ENCODE measurements at places on chromosomes 11 and 22.

GRCh38 chr11:123093739-123094138 is 31.8 kb upstream of the HSPA8 start:
- no peak for DNase-seq

DNA sequence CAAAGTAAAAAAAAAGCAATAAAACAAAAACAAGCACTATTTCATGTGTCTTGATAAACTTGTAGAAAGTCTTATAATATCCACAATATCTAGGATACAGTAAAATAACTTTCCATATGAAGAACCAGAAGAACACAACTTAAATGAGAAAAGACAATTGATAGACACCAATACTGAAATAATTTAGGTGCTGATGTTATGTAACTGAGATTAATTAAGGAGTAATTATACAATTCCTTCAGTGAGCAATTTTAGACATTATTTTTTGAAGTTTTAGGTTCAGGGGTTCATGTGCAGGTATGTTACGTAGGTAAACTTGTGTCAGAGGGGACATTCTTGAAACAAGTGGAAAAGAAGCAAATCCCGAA is 88.3 kb upstream of the VPREB1 start:
- no peak for DNase-seq

GRCh38 chr11:116035977-116036376 is 531.8 kb upstream of the CADM1 start:
- DNase-seq, result peak; percentile 62

- DNase-seq, result peak; percentile 34
Measured at GRCh38 chr11:20156280-20156875, 3.9 kb downstream of the DBX1 start.

- DNase-seq, result no peak
Measured at GRCh38 chr11:6027501-6027900, 3.1 kb downstream of the OR56A1 start.

GRCh38 chr11:76206327-76207081 is at the start of gene WNT11:
WNT11 (minus strand) TSS chr11:76206502; CDS start chr11:76206407, 95 bp downstream.
- DNase-seq, result peak; percentile 90

DNA sequence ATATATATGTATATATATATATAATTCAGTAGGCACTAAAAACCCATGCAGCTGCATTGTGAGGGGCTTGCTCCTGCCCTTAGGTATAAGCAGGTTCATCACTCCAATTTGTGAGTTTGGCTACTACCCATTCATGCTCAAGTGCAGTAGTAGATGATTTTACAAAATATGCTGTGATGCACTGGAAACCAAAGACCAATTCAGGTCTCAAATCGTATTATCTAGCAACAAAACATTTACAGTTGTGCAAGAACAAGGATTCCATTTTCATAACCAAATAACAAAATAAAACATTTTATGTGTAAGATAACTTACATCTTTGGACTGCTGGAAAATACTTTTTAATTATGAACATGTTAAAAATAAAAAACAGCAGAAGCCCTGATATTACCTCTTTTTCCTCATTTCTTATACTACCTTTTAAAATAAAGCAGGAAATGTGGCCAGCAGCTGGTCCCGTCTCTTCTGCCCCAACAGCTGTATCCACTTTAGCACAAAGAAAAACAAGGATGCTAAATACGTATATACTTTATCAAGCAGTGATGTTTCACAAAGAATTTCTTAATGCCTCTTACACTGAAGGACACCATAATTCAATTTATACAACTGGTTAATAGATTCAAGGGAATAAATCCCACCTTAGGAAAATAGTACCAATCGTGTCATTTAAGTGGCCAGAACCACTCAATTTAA is 2.8 kb downstream of the CREBZF start:
- DNase-seq, result no peak

DNA sequence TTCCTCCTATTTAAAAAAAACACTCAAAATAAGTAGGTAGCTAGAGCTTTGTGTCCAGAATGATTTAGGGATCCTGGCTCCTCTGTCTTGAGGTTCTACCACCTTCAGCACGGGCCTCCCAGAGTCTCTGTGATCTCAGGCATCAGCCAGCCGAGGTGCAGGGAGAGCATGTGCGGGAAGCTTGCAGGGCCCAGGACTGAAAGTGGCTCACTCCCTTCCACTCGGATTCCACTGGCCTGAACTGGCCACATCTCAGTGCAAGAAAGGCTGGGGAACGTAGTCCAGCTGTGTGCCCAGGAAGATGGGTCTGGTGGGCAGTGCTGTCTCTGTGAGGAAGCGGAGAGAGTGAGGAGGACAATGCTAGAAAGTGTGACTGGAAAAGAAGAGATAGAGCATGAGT is 68.3 kb upstream of the MYOD1 start:
- DNase-seq, result no peak

GRCh38 chr11:11374358-11375148 is 21.5 kb upstream of the CSNK2A3 start:
- DNase-seq, result no peak

DNA sequence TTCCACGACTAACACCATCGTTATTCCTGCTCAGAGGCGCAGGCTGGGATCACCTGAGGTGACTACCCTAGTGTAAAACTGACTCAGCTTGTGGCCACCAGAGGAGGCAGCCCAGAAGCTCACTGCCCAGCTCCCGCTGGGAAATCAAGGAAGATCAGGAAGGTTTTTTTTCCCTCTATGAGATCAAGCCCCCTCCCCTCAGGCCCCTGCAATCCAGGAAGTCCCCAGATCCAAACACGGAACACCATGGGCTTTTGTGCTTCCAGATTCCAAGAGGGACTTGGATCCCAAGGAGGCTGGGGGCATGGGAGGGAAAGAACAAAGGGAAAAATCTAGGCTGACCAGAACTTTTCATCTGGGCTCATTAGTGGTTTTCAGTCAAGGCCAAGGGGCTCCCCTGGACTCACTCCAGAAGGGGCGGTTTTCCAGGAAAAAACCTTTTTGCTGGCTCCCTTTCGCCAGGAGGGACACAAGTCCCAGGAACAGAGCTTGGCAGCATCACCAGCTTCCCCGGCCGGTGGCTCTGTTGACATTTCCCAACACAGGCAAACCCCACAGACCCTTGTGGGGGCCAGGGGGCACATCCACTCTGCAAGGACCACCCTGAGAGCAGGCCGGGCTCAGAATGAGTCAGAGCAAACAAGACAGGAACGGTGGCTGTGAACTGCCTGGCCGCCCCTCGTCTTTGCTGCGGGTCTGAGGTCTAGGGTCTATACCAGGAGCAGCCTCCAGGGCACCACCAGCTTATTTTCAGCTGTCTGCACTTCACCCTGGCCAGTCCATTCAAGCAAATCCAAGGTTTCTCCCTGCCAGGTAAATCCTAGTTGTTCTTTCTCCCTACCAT is 36.8 kb downstream of the MYH9 start:
- DNase-seq, result no peak

DNA sequence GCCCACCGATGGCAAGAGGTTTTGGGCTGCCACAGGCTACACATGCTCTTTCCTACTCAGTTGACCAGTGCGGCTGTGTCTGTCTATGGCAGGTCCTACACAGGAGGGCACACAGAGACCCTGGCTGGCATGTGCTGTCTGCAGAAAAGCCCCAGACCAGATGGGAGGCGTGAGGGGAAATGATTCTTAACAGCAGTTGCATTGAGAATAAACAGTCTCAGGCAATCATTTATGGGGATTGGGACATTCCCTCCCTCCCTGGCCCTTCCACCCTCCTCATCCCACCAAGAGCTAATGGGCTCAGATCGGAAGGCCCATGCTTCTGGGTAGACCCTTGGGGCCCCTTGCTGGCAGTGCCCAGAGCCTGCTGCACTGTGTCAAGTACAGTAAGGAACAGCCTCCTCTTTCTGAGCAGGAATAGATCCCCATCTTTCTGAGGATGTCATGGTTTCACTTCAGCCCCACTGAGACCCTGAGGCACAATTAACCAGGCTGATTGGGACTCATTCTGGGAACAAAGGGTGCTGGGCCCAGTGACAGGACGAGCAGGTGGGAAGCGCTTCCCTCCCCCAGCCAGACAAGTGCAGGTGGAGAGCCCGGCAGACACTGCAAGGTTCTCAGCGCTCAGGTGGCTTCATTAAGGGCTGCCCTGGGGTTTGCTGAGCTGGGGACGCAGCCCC is 28.3 kb downstream of the TSPAN18 start:
- DNase-seq, result no peak

DNA sequence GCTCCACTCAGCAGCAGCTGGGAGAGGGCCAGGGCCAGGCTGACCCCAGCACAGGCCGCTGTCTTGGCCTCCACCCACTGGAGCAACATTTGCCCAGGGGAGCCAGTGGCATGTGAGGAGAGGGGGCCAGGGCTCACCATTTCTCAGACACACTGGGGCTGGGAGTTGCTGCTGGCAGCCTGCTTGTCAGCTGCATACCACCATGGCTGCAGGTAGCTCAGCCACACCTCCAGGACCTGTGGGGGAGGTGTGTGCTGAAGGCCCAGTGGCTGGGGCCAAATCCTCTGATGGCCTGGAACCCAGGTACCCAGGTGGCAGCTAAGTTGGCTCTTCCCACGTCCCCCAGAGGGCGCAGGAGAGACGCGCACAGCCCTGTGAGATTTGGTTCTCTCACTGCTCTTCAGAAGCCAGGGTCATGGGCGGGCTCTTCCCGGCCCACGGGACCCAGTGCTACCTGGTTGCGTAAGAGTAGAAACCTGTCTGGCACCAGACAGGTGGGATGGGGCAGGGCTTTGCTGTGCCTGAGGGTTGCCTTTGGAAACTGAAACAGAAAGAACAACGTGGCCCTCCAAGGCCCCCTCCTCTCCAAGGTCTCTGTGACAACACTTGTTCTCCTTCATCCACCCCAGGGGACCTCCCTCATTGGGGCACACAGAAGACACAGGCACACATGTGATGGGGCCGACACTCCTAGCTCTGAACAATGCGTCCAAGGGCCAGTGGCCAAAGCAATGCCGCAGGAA is 98.8 kb downstream of the MED15 start:
- peak; percentile 63 for DNase-seq

DNA sequence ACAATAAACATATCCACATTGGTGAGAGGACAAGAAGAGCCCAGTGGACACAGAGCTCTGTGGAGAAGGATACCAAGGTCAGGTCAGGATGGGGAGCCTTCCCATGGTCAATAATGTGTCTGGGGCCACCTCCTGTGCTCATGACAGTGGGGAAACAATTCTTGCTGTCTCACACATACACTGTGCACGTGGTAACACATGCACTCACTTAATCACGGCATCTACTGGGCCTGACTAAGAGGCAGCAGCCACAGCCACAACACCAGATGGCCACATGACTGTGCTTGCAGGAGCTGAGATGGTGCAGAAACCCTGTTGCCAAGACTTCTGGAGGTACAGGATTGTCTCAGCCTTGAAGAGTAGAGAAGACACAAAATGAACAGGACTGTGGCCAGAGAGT is 28.6 kb downstream of the C22orf42 start:
- DNase-seq, result no peak

- no peak for DNase-seq
Measured at GRCh38 chr22:39183991-39184585, 31.6 kb upstream of the CBX7 start.

Data from nephron progenitor cell (in vitro differentiated cells).